H9 (cell line): ENCODE measurements at places on chromosomes 3 and 15. TPM values are rescaled to one million over a fixed set of nuclear protein-coding genes. Genes with fewer than 3 reads are reported as not detected.

Gene GOLGA6L7
- total RNA-seq = not detected in 2 replicates

Gene PAQR5
- total RNA-seq = 1.0 and 1.6 TPM in 2 replicates

Gene RAB6B
- 12.3 and 14.8 TPM in 2 replicates for total RNA-seq

Gene FGF12
- total RNA-seq = 5.1 and 5.6 TPM in 2 replicates

Gene UBAP1L
- total RNA-seq = 2.6 and 3.0 TPM in 2 replicates

Gene PPIP5K1
- 28.5 and 30.1 TPM in 2 replicates for total RNA-seq

Gene KLHL25
- total RNA-seq = 18.2 and 18.4 TPM in 2 replicates

Gene REC114
- not detected in 2 replicates for total RNA-seq
